ENCODE measurements at places on chromosomes 6 and 20. TPM values are rescaled to one million over a fixed set of nuclear protein-coding genes. Genes with fewer than 3 reads are reported as not detected.
A peak's percentile ranks its signal among the peaks of the same experiment; 100 is the strongest.

DNA sequence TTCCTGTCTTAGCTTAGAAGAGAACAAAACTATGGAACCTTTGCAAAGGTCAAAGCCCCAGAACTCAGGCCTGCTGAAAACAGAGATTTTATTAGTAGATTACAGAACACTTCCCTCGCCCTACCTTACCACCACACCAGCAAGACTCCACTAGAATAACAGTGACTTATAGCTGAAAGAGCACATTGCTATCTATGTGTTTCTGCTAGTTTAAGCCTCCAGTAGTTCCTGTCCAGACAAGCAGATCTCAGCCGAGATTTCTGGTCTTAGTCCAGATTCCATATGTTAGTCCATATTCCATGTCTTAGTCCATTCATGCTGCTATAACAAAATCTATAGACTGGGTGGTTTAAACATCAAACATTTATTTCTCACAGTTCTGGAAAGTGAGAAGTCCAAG is 412.3 kb upstream of the ID4 start:
- no peak for DNase-seq

- no peak for DNase-seq
Observed at GRCh38 chr6:7675353-7675945, 50.5 kb upstream of the BMP6 start.

Gene CBLN4
- total RNA-seq = not detected

GRCh38 chr6:131353106-131353505 is 217.8 kb downstream of the AKAP7 start:
- no peak for DNase-seq

DNA sequence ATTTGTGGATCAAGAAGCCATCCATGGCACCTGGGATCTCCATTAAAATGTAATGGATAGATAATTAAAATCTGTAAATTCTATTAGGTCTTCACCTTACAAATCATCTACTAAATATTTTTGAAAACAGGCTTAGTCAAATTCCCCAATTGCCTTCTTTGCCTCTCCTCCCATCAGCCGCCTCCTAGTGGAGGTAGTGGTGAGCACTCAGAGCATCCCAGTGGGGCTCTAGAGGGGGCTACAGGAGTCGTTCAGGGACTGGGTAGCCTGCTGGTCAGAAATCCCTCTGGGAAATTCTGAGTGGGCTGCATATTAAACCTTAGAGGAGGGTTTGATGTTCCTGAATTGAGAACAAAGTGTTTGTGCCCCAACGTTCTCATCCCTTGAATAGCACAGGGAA is 20.8 kb upstream of the PAX1 start:
- no peak for DNase-seq

DNA sequence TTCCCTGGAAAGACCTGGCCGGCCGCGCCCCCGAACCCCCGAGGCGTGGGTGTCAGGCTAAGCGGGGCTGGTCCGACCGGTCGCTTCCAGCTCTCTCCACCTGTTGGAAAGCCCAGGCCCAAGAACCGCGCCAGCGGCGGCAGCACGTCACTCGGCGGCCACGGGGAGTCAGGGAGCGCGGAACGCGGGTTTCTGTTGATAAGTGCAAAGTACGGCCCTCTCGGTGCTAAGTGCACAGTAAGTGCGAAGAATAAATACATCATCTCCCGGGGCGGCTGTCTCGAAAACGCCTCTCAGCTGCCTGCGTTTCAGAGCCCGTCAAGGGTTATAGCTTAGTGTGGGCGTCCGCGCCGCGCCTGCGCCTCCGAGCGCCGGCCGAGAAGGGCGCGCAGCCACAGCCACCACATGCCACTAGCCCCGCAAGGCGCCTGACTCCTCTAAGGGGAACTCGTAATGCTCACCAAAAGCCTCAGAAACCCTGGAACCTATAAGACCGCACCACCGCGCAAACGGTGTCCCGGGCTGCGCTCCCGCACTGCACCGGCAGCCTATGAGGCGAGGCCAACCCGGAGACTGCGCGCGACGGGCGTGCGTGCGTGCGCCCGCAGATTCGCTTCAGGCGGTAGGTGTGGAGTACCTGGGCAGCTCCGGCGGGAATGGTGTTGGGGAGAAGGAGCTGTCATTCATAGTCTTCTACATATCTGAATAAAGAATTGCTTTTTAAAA is 9.2 kb upstream of the TBX18 start:
- DNase-seq = no peak

DNA sequence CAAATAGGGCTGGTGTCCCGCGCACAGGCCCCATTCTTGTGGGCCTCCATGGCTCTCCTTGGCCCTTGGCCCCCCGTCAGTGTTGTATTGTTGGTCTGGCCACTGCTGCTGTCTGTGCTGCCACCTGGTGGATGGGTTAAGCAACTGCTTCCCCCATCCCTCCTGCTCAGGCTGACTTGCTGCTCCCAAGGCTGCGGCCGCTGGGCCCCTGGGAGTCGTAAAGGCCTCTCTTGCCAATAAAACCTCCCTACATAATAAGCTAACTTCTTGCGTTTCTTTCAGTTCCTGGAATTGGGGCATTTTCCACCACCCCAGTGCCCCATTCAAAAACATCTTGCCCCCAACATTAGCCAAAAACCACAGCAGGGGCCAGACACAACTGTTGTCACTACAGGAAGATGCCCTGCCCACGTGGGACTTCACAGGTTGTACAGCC is 27.1 kb downstream of the CD83 start:
- peak; percentile 60 for DNase-seq

DNA sequence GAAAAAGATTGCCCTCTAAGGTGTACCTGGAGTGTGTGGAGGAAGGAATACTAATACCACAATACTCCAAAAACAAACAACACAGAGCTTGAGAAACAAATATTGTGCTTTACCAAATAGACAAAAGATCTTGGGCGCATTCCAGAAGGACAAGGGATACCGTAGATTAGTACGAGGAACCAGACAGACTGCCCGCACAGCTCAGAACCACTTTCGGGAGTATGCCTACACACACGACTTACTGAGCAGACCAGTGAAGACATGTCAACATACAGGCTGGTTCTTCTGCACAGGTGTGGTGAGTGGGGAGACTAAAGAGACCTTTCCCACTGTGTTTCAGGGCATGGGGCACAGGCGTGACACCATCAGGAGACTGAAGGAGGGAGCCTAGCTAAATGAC is 15.8 kb upstream of the FOXQ1 start:
- no peak for DNase-seq

GRCh38 chr6:76553256-76553655 is 480.8 kb upstream of the IMPG1 start:
- no peak for DNase-seq

- DNase-seq = no peak
Observed at GRCh38 chr6:133814797-133815196, 74.1 kb upstream of the TCF21 start.

GRCh38 chr20:63854069-63854765 is 7.1 kb upstream of the ABHD16B start:
- DNase-seq = peak; percentile 33

DNA sequence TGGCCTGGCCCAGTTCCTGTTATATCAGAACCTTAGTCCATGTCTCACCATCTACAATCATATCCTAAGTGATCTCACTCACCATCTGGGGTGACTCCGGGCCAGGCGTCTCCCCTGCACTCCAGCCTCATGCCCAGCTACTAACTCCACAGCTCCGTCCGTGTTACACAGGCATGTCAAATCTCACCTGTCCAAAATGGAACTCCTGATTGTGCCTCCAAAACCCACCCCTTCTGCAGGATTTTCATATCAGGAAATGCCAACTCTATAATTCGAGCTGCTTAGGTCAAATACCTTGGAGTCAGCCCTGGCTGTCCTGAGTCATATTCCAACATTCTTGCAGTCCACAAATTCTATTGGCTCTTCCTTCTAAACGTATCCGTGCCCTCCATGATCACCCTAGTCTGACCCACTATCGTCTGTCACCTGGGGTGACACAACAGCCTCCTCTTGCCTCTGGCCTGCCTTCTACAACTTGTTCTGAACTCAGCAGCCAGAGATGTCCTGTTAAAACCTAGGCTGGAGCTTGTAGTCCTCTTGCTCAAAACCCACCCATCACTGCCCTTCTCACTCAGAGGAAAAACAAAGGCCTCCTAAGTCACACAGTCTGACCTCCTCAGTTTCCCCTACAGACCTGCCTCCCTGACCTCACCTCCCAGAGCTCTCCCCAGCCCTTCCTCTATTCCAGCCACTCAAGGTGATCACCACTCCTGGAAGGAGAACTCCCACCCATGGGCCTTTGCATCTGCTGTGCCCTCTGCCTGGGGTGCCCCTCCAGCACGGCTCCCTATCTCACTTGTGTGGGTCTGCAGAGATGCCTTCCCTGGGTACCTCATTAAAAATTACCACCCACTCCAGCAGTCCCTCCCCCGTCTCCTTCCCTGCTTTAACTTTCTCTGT is 85.3 kb upstream of the SIRPA start:
- no peak for DNase-seq

Gene ATP6V1G2
- 2.6 TPM for total RNA-seq

Gene TGM3
- total RNA-seq = not detected

GRCh38 chr6:10555625-10556309 is 34.6 kb downstream of the GCNT2 start:
- no peak for DNase-seq

GRCh38 chr6:169830876-169831275 is 79.5 kb downstream of the ERMARD start:
- no peak for DNase-seq

DNA sequence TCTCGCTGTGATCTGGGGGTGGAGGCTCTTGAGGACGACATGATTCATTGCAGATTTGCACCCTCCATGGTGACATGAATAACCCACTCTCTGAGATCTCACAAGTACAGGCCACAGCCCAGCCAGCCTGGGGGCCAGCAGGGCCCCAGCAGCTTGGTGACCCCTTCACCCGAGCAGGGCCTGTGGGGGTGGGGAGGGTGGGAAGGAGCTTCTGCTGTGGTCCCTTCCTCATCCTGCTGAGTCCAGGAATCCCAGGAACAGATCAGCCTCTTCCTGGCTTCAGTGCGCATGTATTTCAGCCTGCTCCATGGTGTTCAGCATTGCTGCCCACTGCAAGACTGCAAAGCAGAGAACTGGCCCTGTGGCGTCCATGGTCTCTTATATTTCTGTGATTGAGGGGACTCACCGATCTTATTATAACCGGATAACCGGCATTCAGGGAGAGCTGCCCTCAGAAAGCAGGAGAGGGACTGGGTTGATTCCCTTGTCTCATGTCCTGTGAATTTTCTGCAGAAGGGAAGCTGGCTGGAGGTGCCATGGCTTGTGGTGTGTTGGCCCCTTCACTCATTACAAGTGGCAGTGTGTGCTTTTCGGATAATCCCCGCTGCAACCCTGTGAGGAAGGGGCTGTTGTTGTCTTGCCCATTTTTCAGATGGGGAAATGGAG is 118.8 kb upstream of the FRMD1 start:
- no peak for DNase-seq

DNA sequence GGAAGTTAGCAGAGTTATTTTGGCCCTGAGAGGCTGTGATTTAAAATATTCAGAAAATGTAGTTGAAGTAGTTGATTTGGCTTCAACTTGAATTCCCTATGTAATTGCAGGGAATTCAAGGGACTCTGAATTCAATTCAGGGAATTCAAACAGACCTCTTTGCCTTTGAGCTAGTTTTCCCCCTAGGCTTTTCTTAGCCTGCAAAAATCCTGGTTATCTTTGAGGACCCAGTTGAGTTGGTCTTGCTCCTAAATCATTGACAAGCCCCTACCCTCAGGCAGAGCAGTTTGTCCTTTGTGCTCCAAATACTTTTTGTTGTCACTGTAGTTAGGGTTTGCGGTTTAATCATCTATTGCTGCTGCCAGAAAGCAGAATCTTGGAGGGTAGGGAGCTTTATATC is 20.4 kb downstream of the GCNT2 start:
- no peak for DNase-seq

DNA sequence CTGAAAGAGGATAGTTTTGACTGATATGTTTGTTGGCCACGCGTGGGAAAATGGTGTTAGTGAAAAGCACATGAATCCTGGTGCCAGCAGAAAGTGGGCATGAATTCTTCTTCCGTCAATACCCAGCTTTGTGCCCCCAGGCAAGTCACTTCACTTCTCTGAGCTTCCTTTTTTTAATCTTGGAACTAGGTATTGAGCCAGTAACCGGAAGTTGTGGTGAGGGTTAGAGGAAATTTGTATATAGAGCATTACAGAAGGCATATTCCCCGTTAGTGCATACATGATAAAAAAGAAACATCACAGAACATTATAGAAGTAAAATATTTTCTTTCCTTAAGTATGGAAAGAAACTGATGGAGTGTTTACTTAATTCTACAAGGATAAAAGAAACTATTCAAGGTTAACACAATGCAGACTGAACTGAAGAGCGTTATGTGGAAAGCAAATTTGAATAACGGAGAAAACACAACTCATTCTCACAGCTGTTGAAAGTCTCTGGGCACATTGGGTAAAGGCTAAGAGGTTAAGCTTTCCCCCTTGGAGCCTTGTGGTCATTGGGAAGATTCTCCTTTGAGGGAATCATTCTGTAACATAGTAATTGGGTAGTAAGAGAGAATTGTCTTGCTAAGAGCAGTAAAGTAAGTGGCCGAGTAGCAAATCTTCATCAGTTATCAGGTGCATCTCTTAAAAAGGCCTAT is 223.1 kb downstream of the BCAS1 start:
- peak; percentile 73 for DNase-seq

Gene TMEM170B
- total RNA-seq = 2.1 TPM

DNA sequence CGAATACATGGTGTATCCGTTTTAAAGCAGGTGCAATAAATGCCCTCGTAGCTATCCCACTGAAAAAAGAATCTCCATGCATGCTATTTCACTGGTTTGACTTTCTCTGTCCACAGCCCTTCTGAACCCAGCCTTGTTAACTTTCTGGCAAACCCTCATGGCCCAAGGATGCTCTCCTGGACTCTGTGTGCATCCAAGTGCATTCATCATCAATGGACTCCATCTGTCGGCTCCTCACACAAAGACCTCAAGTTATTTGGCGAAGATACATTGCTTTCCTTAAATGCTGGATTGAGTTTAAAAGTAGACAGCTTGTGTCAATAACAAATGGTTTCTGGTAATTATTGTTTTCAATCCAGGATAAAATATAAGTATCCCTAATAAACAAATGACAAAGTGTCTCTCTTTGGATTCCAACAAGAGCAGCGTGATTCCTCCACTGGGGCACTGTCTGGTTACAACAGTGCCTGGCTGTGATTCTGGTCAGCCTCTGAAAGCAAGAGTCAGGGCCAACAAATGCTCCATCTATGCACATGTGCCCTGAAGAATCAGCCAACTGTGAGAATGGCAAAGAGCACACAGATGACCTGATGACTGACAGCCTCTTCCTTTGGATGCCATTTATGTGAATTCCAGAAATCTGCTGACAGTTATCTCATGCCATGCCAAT is 55.7 kb downstream of the FYN start:
- no peak for DNase-seq

- peak; percentile 69 for DNase-seq
Observed at GRCh38 chr6:10837995-10838793, at the start of gene MAK. MAK (minus strand) TSS chr6:10838539; CDS start chr6:10830648, 7,891 bp downstream.

DNA sequence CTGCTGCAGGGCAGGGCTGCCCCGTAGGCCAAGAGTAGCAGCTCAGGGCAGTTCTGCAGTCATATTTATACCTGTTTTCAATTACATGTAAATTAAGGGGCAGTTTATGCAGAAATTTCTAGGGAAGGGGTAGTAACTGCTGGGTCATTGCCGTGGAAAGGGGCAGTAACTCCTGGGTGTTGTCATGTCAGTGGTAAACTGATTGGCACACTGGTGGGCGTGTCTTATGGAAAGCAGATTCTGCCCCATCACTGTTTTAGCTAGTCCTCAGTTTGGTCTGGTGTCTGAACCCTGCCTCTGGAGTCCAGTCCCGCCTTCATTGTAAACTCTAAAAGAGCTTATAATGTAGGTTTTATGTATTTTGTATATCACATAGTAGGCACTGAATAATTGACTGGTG is 22.1 kb downstream of the MAP3K4 start:
- DNase-seq = no peak
